ENCODE measurements at places on chromosomes 7 and 10. TPM values are rescaled to one million over a fixed set of nuclear protein-coding genes. Genes with fewer than 3 reads are reported as not detected.
A peak's percentile ranks its signal among the peaks of the same experiment; 100 is the strongest.

- DNase-seq: no peak
Observed at GRCh38 chr10:3745521-3745920, 39.5 kb downstream of the KLF6 start.

GRCh38 chr7:142615508-142615907 lies 133.8 kb upstream of the PRSS1 start:
- DNase-seq: no peak

- no peak for DNase-seq
Observed at GRCh38 chr7:98618786-98619185, 1.7 kb downstream of the NPTX2 start.

GRCh38 chr7:99473315-99473596 lies 566 bp downstream of the ZNF789 start:
- peak; percentile 38 for DNase-seq

DNA sequence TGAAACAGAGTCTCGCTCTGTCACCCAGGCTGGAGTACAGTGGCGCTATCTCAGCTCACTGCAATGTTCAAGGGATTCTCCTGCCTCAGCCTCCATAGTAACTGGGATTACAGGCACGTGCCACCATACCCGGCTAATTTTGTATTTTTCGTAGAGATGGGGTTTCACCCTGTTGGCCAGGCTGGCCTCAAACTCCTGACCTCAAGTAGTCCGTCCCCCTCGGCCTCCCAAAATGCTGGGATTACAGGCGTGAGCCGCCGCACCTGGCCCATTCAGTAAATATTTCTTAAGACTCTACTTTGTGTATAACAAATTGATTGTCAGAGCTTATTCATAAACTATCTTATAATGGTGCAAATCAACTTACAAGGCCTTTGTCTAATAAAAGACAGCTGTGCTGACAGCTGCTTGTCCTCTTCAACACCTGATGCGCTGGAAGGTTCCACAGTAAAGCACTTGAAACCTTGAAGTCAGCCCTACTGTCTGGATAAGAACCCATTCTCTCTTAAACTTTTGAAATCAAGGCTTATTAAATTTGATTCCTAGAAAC lies 14.7 kb downstream of the ECHDC3 start:
- no peak for DNase-seq

- DNase-seq: no peak
Observed at GRCh38 chr7:118771672-118772071, 547.2 kb downstream of the ANKRD7 start.

The CTAGE8 gene
- 1.6 TPM for total RNA-seq

The ADAP1 gene
- 12.4 TPM for total RNA-seq
